ENCODE measurements at places on chromosomes 13 and 19. TPM values are rescaled to one million over a fixed set of nuclear protein-coding genes. Genes with fewer than 3 reads are reported as not detected.

DNA sequence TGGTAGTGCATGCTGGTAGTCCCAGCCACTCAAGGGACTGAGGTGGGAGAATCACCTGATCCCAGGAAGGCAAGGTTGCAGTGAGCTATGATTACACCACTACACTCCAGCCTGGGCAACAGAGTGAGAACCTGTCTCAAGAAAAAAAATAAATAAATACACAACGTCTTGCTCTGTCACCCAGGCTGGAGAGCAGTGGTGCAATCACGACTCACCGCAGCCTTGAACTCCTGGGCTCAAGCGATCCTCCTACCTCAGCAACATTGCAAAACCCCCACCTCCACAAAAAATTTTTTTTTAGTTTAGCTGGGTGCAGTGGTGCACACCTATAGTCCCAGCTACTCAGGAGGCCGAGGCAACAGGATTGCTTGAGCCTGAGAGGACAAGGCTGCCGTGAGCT is 8.8 kb downstream of the TPM4 start:
- no peak for DNase-seq

GRCh38 chr13:26168237-26168814 is 53.8 kb downstream of the RNF6 start:
- no peak for DNase-seq

- DNase-seq, result no peak
Measured at GRCh38 chr13:106474912-106475311, 60.5 kb downstream of the EFNB2 start.

GRCh38 chr19:55306712-55307111 is 18.4 kb downstream of the TMEM150B start:
- no peak for DNase-seq

- no peak for DNase-seq
Measured at GRCh38 chr13:93865235-93865634, 614.2 kb downstream of the DCT start.

- DNase-seq, result no peak
Measured at GRCh38 chr13:78046331-78046730, 127.7 kb upstream of the EDNRB start.

DNA sequence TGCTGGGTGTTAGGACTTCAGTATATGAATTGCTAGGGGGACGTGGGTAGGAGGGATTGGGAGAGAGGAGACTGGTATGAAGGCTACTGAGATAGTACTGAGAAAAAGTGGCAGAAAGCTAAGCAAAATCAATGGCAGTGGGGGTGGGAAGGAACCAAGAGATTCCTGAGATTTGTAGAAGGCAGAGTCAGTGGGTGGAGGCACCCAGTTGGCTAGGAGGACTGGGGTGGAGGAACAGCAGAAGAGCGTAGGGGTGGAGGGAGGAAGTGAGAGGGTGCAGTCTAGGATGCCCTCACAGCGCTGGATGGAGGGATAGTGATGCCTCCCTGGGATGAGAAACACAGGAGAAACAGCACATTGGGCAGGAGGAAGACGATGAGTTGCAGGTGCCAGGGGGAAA is 5.6 kb upstream of the MEDAG start:
- DNase-seq, result no peak

DNA sequence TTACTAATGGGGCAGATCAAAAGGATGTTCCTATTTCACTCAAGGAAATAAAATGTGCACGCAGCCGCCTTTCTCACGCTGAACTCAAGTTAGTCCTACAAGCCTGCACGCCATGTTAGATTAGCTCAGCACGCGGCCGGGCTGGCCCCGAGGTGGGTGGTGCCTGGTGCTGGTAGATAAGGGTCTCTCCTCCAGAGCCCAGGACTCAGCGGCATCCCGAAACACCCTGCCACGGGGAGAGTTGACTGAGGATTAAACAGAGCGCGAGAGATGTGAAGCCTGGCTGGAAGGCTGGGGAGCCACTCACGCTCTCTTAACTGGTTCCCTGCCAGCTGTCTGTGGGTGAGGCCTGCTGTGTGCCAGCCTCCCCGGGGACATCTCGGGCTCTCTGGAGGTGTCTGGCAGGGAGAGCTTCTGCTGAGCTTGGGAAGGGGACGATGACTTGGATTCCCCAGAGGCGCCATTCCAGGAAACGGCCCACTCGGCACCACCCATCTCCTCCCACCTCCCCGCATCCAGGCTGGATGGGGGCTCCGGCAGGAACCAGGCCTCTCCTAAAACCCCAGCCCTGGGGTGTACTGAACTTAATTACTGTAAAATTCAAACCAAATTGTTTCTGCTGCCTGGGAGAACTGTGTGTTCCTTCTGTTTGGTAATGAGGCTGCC is 122.2 kb downstream of the KDM4B start:
- peak; percentile 25 for DNase-seq

DNA sequence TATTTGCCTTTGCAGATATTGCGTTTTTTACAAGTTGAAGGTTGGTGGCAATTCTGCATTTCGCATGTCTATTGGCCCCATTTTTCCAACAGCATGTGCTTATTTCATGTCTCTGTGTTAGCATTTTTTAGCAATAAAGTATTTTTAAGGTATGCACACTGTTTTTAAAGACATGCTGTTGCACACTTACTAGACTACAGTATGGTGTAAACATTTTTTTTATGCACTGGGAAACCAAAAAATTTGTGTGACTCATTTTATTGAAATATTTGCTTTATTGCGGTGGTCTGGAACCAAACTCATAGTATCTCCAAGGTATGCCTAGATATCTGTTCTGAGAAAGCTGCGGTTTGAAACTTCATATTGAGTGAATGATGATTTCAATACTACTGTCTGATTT is 55.4 kb upstream of the RNF113B start:
- no peak for DNase-seq

Gene TMEM221
- polyA plus RNA-seq, result 0.90 TPM

Gene CERS1
- polyA plus RNA-seq, result 27.2 TPM

Gene SIGLEC12
- not detected for polyA plus RNA-seq

Gene EID2B
- 2.1 TPM for polyA plus RNA-seq

Gene NXNL1
- not detected for polyA plus RNA-seq

Gene FBXL3
- polyA plus RNA-seq, result 38.9 TPM
